ENCODE measurements at places on chromosomes 6 and 20. TPM values are rescaled to one million over a fixed set of nuclear protein-coding genes. Genes with fewer than 3 reads are reported as not detected.

Gene PTGIS
- not detected for polyA plus RNA-seq

Gene CAP2
- polyA plus RNA-seq: not detected

Gene HLA-DRB5
- polyA plus RNA-seq: 92.6 TPM

Gene SYNJ2
- polyA plus RNA-seq: 13.7 TPM

Gene NUP43
- 5.0 TPM for polyA plus RNA-seq

Gene DAAM2
- not detected for polyA plus RNA-seq

Gene MUC22
- polyA plus RNA-seq: not detected

Gene MEA1
- 76.3 TPM for polyA plus RNA-seq

Gene FBXO5
- polyA plus RNA-seq: 12.3 TPM

Gene KCNK5
- not detected for polyA plus RNA-seq

Gene FKBP1C
- polyA plus RNA-seq: not detected

Gene PAK5
- polyA plus RNA-seq: not detected

Gene FOXQ1
- not detected for polyA plus RNA-seq

Gene DEFB110
- not detected for polyA plus RNA-seq

Gene FAM209B
- polyA plus RNA-seq: 0.38 TPM

Gene BTN1A1
- 3.7 TPM for polyA plus RNA-seq

Gene IL20RA
- not detected for polyA plus RNA-seq

Gene HLA-DPB1
- 2,247 TPM for polyA plus RNA-seq

Gene CHRNA4
- not detected for polyA plus RNA-seq

Gene TBC1D7
- 15.7 TPM for polyA plus RNA-seq

Gene ID4
- not detected for polyA plus RNA-seq

Gene GTSF1L
- polyA plus RNA-seq: 1.2 TPM

Gene OXT
- polyA plus RNA-seq: 0.59 TPM

Gene CTCFL
- polyA plus RNA-seq: not detected

Gene PRPF6
- polyA plus RNA-seq: 106 TPM

Gene ADGRF1
- polyA plus RNA-seq: not detected

Gene HUS1B
- 2.2 TPM for polyA plus RNA-seq

Gene SIRPD
- not detected for polyA plus RNA-seq

Gene C20orf202
- not detected for polyA plus RNA-seq

Gene BPIFA1
- polyA plus RNA-seq: not detected

All from IgD-negative memory B cell (primary cell).